ENCODE measurements at places on chromosomes 6 and 20.

DNA sequence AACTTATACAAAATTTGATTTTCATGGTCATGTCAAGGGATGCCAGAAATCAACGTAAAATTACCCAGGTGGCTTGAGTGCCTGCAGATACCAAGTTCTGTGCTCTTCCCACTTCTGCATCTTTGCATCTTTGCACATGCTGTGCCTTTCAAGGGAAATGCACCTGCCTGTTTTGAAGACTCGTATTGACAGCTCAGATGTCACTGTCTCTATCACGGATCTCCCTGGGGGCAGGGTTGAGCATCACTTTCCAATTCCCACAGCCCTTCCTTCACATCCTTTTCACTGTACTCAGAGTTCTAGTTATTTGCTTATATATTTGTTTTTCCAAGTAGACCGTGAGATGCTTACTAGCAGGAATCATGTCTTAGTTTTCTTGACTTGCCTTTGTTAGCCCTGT, 274.2 kb downstream of the CDH26 start:
- DNase-seq, result no peak

DNA sequence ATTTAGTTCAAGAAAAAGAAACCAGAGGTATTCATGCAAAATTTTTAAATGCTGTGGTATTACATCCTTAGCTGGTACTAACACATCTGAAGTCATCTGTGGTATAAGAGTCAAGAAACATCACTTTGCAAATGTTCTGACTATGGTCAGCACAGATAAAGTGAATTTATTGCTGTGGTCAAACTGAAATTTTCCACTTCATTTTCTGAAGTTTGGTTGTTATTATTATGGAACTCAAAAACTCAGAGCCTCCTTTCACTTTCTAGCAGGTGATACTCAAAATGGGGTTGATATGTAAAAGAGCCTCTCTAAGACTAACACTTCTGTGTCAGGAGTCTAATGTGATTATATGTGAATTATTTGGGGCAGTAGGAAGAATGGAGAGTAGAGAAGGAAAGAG, 257.8 kb downstream of the RNGTT start:
- no peak for DNase-seq

DNA sequence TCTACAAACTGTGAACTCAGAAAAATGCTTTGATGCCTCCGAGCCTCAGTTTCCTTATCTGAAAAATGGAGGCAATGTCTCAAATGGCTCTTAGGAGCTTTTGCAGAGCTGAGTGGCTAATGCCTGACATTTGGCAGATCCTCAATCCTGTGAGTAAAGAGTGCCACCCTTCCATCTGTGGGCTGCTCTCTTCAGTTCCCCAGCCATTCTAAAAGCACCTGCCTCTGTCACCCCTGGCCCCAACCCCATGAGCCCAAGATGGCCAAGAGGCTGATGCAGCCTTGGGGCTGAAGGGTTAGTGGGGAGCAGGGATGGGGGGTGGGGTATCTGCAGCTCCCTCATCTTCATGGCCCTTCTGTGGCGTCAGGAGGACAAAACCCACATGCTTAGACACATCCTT, 14.5 kb upstream of the GUCA1A start:
- DNase-seq, result no peak

- no peak for DNase-seq
Measured at GRCh38 chr6:120994573-120994967, 339.7 kb downstream of the TBC1D32 start.

- no peak for DNase-seq
Measured at GRCh38 chr6:38974389-38975151, 74.0 kb upstream of the GLP1R start.
